GOT3 (cell line): ENCODE measurements at places on chromosomes 12 and 14.

- DNase-seq = no peak
Observed at GRCh38 chr14:69882915-69883314, 3.7 kb downstream of the SMOC1 start.

DNA sequence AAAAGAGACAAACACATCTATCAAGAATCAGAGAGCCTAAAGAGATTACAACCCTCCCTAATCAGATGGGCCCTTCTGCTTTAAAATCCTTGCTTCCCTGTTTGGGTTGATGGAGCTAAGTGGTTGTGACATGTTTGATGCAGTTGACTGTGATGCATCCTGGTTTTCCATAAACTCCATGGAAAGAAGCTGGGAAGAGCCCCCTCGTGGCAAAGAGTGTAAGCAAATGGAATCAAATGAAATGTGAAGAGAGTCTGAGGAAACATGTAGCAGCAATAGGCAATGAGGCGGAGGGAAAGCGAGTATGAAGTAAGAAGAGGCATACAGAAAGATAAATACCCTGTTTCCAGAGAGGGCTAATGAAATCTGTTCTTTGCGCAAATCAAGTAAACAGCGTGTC, 70.4 kb upstream of the SLCO1C1 start:
- no peak for DNase-seq

GRCh38 chr12:27802511-27802910, 22.5 kb upstream of the MANSC4 start:
- DNase-seq = no peak

- DNase-seq = no peak
Observed at GRCh38 chr12:1827826-1828805, 7.8 kb downstream of the LRTM2 start.

- no peak for DNase-seq
Observed at GRCh38 chr14:63881926-63882325, 29.1 kb downstream of the SYNE2 start.

DNA sequence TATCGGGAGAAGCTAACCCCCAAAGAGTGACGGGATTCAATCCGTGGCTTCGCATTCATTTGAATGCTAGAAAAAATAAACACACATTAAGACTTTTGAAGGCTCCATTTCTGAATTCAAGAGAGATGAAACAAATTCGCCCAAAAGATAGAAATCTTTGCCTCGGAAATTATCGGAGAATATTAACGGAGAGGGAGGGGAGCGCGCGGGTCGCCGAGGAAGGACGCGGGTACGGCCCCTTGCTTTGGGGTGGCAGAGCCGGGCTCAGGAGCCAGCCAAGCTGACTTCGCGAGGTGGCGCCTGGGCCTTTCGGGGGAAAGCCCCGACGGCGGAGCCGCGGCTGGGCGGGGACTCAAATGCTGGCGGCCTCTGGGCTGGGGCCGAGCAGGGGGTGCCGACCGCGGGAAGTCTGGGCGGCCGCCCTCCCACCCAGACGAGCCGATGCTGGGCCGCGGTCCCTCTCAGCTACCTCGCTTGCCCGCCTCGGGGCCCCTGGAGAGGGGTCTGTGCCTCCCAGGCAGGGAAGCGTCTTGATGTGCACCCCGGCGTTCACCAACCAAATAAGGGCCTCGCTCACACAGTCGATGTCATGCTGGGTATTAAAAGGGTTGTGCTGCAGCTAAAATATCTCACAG, 14.7 kb downstream of the NKX2-1 start:
- no peak for DNase-seq

DNA sequence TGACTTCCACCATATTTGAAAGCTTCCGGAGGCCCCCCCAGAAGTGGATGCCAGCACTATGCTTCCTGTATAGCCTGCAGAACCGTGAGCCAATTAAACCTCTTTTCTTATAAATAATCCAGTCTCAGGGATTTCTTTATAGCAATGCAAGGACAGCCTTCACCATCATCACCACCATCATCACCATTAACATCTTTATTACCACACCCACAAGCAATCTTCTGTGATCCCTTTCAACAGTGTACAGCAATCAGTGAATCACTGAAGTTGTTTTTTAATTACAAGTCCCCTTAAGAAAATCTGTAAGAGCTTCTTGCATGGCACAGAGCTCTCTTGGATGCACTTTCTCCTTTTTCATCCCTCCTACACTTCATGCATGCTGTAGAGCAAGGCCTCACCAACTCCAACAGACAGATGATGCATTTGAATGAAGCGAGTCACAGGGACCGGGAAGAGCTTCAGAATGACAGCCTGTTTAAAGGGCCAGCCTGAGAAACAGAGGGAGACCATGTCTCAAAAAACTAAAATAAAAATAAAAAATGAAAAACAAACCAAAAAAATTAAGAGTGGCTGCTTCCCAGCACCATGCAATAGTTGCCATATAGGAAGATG, 83.6 kb upstream of the VASH1 start:
- no peak for DNase-seq

DNA sequence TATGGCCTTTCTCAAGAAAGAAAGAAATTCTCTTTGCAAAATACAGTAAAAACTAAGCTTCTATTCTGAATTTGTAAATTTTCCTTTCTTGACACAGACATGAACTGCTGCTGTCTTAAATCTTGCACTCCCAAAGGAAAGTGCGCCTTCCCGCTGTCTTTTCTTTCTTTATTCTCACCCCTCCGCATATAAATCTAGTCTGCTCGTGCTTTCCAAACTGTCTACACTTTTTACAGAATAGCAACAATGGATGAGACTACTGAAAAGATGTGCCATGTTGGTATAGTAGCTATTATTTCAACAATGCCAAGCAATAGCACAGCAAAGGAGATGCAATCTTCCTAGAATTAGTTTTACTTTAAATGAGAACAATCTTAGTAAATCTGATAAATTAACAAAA, 328.8 kb upstream of the PDE3A start:
- DNase-seq = no peak

DNA sequence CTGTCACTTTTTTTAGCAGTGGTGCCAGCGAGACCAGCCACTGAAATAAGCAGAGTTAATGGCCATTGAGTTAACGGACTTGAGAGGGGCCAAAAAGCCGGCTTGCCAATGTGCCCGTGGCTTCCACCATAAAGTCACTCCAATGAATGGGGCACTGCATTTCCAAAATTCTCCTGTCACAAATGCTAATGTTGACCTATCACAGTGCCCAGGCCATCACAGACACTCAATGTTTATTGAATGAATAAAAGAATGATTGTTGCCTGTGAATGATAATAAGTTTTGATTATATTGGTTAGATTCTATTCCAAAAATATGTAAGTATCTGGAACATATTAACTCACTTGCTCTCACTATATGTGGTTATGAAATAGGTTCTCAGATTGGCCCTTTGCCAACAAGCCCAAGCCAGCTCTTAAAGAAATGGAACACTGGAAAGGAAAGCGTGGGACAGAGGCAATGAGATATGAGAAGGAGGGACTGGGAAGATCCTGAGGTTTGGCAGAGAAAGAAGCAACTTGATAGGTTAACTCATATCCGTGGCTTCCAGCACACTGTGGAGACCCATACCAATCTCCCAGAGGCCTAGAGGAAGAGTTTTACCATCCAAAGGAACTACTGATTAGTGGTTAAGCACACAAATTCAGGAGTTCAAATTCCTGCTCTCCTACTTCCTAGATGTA, 108.7 kb downstream of the BTG1 start:
- no peak for DNase-seq
